ENCODE measurements at places on chromosomes 3 and 15.

DNA sequence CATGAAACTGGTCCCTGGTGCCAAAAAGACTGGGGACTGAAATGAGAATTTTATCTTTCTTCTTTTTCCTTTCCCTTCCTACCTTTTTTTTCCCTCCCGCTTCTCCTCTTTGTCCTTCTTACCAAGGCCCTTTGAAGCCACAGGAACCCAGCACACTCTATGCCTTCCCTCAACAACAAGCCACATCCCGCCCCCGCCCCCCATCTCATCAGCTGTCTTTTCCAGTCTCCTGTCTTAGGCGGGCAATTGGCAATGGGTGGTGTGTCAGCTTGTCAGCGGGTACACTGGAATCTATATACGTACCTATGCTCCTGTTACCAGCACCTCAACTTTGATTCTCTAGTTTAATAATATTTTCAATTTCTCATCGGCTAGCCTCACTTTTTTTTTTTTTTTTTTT, 56.3 kb upstream of the CHD2 start:
- DNase-seq: no peak

DNA sequence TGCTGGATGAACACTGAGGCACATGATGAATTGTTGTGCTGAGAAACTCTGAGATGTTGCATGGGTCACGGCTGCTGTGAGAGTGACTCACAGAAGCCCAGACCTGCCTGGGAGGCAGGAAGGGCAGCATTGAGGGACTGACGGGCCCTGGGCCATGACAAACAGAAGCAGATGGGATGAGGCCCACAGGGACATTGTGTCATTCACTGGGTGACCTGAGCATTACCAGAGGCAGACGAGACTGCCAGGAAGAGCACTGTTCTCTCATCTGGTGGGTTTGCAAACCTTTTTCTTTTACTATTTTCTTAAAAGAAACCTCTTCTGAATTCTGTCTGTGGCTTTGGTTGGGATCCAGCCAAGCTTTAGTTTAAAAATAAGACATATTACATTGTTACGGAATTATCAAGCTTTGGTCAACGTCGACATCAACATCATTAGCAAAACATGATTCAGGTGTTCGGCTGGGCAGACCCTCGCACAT, 67.8 kb downstream of the BDH1 start:
- no peak for DNase-seq

DNA sequence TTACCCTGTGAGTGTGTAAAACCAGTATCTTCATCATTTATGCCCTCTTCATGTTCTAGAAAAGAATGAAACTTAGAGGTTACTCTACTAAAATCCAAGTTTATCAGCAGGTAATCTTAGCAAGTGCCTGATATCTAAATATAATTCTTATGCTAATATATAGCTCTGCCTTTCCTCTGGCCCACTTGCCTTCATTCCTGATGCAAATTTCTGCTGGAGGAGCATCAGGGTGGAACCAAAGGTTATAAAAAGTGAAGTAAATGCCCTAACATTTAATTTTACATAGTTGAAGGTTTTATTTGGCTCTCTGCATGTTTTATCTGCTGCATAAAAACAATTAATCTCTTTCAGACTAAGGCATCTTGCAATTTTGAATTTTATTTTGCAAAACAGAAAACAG, 936.2 kb downstream of the ROBO2 start:
- DNase-seq: no peak

GRCh38 chr3:36409862-36410261, 29.6 kb downstream of the STAC start:
- no peak for DNase-seq

DNA sequence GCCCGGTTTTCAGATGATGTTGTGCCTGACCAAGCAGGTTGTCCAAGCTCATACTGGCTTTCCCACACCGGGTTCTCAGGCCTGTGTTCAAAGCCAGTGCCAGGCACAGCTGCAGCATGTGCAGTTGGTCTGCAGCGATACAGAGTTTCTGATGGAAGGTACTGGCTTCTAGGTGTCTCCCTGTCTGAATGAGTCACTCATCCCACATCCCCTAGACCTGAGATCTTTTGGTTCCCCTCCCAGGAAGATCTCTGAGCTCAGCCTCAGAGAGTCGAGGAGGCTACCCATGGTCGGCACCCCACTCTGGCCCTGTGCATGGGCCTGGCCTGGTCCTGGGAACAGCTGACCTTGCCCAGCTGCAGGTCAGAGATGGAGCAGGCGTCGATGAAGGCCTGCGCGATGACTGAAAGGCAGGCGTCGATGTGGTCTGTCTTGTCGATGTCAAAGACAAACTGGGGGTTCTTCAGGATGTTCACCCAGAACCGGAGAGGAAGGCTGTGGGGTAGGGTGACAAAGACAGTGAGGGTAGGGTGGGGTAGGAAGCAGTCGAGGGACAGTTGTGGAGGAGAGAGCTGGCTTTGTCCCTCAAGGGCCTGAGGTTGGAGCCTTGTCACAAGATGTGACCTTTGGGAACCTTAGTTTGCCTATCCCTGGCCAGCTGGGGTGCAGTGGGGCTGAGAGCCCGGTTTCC, 15.3 kb downstream of the H1-8 start:
- no peak for DNase-seq

DNA sequence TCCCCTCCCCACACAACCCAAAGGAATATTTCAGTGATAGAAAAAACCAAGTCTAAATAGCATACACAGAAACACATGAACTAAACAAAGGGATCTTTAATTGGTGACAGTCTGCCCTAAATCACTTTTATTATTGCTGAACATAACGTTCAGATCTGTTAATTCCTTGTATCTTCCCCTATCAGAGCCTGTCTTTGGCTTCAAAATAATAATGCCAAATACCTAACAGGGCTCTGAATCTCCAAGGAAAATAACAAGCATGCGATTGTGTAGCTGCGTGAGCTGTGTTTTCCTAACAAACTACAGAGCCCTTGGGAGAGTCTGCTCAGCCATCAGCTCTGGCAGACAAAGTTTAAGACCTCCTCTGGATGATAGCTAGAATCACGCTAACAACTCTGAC, 1010.1 kb downstream of the ROBO1 start:
- DNase-seq: no peak

GRCh38 chr15:87589134-87589533, 667.4 kb downstream of the NTRK3 start:
- DNase-seq: no peak

GRCh38 chr15:66981771-66982170, 83.6 kb upstream of the SMAD3 start:
- no peak for DNase-seq
